Glomerular endothelial cell (primary cell): ENCODE measurements at places on chromosomes 7 and 10. TPM values are rescaled to one million over a fixed set of nuclear protein-coding genes. Genes with fewer than 3 reads are reported as not detected.

Gene MKI67
- 8.9 and 25.0 TPM in 2 replicates for total RNA-seq

Gene NPVF
- not detected in 2 replicates for total RNA-seq

Gene SEPTIN7
- 190 and 191 TPM in 2 replicates for total RNA-seq

Gene EBLN1
- not detected in 2 replicates for total RNA-seq

Gene SPACDR
- 1.0 TPM in 1 of 2 replicates, not detected in the other for total RNA-seq

Gene TAC1
- total RNA-seq = not detected in 2 replicates

Gene VIM
- 9,268 and 12,149 TPM in 2 replicates for total RNA-seq

Gene ELFN1
- 0.05 and 1.5 TPM in 2 replicates for total RNA-seq

Gene TUBAL3
- 0.12 TPM in 1 of 2 replicates, not detected in the other for total RNA-seq

Gene RSU1
- total RNA-seq = 133 and 145 TPM in 2 replicates

Gene ADRB1
- 0.05 and 0.93 TPM in 2 replicates for total RNA-seq

Gene COL28A1
- total RNA-seq = not detected in 2 replicates

Gene OPN4
- not detected in 2 replicates for total RNA-seq
